Mammary microvascular endothelial cell (primary cell): ENCODE measurements at places on chromosomes 3 and 15. TPM values are rescaled to one million over a fixed set of nuclear protein-coding genes. Genes with fewer than 3 reads are reported as not detected.

Gene SPPL2A
- total RNA-seq: 166 and 187 TPM in 2 replicates

Gene TMEM212
- total RNA-seq: not detected in 2 replicates

Gene ONECUT1
- total RNA-seq: not detected in 2 replicates

Gene DCP1A
- 14.5 and 15.5 TPM in 2 replicates for total RNA-seq

Gene PTH1R
- total RNA-seq: not detected in 2 replicates

Gene DNASE1L3
- total RNA-seq: 1.3 and 1.5 TPM in 2 replicates

Gene ERICH6
- total RNA-seq: not detected in 2 replicates

Gene REC114
- total RNA-seq: not detected in 2 replicates
